ENCODE measurements at places on chromosomes 6 and 20.
A peak's percentile ranks its signal among the peaks of the same experiment; 100 is the strongest.

GRCh38 chr20:63394920-63395455, 33.8 kb upstream of the CHRNA4 start:
- no peak for DNase-seq

DNA sequence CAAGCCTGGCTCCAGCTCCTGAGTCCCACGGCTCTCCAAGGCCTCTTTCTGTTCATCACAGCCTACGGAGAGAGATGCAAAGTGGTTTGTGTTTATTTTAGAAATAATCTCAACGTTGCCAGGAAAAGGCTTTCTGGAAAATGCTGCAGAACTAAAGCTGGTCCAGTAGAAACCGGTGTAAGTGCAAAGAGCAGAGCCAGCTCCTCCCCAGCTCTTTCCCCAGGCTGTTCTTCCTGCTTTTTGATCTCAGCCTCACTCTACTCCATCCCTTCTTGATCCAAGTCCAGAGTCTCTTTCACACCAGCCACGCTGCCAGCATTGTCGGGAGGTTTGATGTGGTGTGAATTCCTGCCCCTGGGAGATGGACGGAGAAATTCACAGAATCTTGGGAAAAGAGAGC, 69.8 kb downstream of the TMEM170B start:
- DNase-seq: no peak

DNA sequence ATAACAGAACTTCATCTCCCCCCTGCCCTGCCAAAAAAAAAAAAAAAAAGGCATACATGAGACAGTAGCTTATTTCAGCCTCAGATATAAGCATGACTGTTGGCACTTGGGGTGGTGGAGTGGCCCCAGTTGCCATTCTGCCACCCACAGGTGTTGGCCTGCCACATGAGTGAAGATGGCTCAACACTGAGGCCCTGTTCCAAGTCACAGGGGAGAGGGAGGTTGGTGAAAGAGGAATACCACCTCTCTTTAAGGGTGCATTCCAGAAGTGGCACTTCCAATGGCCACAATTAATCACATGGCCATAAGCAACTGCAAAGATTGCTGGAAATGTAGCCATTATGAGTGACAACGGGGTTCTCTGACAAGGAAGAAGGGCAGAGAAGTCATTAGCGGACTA, 61.9 kb upstream of the JARID2 start:
- DNase-seq: no peak

DNA sequence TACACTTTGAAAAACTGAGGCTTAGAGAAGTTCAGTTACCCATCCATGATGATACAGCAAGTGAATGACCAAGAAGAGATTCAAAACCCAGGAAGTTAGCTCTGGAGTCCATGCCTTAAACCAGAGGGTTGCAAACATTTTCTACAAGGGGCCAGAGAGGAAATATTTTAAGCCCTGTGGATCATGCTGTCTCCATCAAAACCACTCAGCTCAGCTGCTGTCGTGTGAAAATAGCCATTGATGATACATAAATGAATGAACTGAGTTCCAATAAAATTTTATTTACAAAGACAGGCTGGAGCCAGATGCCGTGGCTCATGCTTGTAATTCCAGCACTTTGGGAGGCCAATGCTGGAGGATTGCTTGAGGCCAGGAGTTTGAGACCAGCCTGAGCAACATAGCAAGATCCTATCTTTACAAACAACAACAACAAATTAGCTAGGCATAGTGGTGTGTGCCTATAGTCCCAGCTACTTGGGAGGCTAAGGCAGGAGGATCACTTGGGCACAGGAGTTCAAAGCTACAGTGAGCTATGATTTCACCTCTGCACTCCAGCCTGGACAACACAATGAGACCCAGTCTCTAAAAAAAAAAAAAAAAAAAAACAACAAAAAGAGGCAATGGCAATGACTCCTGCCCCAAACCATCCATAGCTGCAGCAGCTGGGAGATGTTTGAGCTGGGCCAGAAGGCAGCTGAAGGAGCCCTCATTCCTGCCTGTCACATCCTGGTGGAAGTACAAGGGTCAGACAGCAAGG, 44.1 kb upstream of the RIN2 start:
- DNase-seq: no peak

DNA sequence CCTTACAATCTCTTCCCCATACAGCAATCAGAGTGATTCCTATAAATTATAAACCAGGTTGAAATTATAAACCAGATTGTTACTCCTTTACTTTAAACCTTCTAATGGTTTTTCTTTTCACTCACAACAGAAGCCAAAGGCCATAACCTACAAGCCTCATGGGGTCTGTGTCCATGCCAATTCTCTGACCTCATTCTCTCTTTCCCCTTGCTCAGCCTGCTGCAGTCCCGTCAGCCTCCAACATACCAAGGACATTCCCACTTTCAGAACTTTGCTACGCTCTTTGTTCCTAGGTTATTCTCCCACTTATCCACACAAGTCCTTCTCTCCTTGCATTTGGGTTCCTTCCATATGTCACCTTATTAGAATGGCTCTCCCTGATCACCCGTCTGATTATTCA, 277.9 kb upstream of the TCF21 start:
- no peak for DNase-seq

DNA sequence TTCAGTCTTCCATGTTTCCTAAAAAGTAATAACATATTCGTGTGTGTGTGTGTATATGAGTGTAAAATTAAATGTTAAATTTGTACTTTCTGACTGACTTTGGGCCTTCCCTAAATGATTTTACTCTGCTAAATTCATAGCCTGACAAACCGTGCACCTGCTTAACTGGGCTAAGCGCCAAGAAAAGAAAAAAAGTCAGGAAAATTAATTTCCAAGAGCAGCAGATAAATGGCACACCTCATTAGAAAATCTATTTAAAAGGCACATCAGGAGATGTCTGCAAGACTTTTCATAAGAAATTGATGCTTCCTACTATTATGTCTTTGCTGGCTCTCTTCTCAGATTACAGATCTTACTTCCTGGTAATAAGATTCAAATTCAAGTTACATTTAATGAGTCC, 72.4 kb downstream of the TRDN start:
- DNase-seq: no peak

GRCh38 chr20:3749689-3750531, 17.4 kb downstream of the HSPA12B start:
- DNase-seq: peak; percentile 56

DNA sequence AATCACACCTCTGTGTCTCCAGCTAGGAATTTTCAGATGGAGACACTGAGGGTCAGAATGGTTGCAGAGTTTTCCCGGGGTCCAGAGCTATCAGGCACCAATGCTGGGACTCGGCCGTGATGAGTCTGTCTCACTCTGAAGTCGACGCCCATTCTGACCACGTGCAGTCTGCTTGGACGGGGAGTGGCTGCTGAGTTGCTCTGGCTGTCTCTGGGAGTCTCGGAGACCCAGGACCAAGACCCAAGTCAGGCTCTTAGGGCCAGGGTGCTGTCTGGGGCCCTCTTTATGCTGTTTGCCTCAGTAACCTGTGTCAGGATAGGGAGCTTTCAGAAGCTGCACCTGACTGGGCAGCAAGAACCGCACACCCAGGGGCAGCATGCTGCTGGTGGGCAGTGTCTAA, 4.6 kb downstream of the IP6K3 start:
- no peak for DNase-seq

GRCh38 chr6:38671885-38672467, 31.0 kb downstream of the GLO1 start:
- DNase-seq: peak; percentile 38

DNA sequence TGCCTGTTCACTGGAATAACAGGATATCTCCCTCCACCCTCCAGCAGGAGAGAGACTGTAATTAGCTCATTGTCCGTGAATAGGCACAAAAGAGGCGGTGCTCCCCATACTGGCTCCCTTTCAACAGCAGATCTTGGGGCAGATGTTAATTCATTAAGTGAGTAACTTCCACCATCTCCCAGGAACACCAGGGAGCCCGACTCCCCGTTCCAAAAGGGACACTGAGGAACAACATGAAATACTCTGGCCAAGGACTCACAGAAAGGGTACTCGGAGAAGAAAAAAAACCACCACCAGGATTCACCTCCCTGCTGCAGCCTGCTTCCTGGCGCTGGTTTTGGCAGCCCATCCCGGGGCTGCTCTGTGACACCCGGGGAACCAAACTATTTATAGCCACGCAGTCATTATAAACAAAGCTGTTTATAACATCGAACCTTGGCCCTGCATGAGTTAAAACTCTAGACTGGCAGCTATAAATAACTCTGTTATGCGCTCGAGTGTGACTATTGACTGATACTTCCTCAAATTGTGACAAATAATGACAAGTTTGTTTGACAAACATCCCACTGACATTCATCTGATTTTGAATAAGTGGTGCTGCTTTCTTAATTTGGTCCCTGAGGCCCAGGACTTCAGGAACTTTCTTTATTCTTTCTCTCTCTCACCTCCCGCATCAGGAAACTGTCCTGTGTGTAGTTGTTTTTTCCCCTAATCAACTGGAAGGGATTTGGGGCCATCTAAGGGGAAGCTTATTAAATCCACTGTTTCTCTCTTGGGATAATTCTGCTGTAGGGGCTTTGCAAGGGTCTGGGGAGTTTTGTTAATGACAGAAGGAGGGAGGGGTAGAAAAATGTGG, 521.6 kb downstream of the CD83 start:
- no peak for DNase-seq

DNA sequence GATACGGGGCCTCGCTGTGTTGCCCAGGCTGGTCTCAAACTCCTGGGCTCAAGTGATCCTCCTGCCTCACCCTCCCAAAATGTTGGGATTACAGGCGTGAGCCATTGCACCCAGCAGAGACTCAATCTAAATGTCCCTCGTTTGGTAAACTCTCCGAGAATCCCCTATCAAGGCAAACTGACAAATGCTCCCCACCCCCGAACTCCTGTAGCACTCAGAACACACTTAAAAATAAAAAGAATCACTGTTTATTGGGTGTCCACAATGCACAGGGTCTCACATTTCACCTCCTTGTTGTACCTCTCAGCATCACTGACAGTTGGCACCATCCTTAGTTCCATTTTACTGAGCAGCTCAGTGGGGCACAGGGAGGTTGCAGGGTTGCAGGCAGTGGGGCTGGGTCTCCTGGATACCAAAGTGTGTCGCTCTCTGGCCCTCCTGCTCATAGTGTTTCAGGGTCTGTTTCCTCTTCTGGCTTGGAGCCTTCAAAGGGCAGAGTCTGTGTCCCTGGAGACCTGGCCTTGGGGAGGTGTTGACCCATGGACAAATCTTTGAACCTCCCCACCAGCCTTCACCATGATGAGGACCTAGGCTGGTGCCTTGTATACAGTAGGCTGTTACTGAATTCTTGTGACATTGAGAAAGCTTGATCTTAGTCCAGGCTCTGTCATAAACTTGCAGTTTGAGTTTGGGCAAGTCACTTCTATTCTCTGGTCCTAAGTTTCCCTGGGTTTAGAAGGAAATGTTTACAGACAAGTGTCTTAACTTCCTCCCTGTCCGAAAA, 8.5 kb upstream of the SRC start:
- DNase-seq: no peak

GRCh38 chr6:47567586-47567985, 90.0 kb downstream of the CD2AP start:
- no peak for DNase-seq

GRCh38 chr20:14259689-14260088, 77.7 kb downstream of the FLRT3 start:
- DNase-seq: no peak

DNA sequence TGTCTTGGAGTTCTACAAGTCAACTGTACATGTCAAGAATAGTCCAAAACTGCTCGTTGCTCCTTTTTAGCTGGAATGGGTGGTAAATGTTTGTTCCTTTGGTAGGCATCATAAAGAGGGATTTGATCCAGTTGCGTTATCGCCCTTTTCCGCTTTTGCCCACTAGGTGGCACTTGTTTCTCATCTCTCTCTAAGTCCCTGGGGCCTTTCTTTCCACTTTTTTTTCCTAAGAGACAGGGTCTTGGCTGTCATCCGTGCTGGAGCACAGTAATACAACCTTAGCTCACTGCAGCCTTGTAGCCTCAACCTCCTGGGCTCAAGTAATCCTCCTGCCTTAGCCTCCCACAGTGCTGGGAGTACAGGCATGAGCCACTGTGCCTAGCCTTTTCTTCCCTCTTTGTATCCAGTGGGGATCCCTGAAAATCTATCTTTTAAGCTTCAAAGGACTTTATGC, 20.7 kb downstream of the GTPBP2 start:
- DNase-seq: no peak

- no peak for DNase-seq
Observed at GRCh38 chr6:36419310-36419709, 23.3 kb downstream of the PXT1 start.

DNA sequence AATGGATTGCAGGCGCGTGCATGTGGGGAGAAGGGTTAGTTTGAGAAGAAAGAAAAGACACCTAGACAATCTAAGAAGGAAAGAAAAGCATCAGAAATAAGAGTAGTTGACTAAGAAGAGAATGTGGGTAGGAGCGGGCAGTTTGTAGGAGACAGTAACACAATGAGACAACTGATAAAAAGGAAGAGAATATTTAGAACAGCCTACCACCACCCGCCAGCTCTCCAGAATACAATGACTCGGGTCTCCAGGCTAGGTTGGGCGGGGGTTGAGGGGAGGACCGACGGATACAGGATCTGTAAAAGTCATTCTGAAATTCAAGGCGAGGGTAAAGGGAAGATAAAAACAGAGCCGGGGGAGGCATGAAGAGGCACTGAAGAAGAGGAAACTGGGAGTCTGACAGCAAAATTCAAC, 712 bp downstream of the ABHD16A start:
- DNase-seq: no peak

DNA sequence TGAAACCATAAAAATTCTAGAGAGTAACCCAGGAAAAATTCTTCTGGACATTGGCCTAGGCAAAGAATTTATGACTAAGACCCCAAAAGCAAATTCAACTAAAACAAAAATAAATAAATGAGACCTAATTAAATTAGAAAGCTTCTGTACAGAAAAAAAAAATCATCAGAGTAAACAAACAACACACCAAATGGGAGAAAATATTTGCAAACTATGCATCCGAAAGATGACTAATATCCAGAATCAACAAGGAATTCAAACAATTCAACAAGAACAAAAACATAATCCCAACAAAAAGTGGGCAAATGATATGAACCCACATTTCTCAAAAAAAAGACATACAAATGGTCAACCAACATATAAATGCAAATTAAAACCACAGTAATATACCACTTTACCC, 242.6 kb upstream of the CDYL start:
- no peak for DNase-seq

Measured in GM18507 (cell line).